ENCODE measurements at places on chromosomes 6 and 20. TPM values are rescaled to one million over a fixed set of nuclear protein-coding genes. Genes with fewer than 3 reads are reported as not detected.

Gene GPX5
- polyA plus RNA-seq: 0.84 TPM

Gene PROCR
- polyA plus RNA-seq: 10.7 TPM

Gene POLR1H
- 123 TPM for polyA plus RNA-seq

Gene PRND
- polyA plus RNA-seq: 0.05 TPM

Gene BMP6
- polyA plus RNA-seq: not detected

Gene SYCP2
- 2.3 TPM for polyA plus RNA-seq

Gene HLA-B
- polyA plus RNA-seq: 8,337 TPM

Gene INSM1
- polyA plus RNA-seq: not detected

Gene TTK
- polyA plus RNA-seq: 0.06 TPM

Gene HLA-F
- 500 TPM for polyA plus RNA-seq

Gene KIF6
- polyA plus RNA-seq: 0.22 TPM

Gene FILIP1
- not detected for polyA plus RNA-seq

Gene NRSN1
- not detected for polyA plus RNA-seq

Gene BHLHE23
- not detected for polyA plus RNA-seq

Gene ZSCAN31
- polyA plus RNA-seq: 0.72 TPM

Gene ZNF831
- 12.1 TPM for polyA plus RNA-seq

Gene DEF6
- 183 TPM for polyA plus RNA-seq
